HT1080 (cell line): ENCODE measurements at places on chromosomes 11 and 22. TPM values are rescaled to one million over a fixed set of nuclear protein-coding genes. Genes with fewer than 3 reads are reported as not detected.

The MAP4K2 gene
- total RNA-seq = 19.2 and 23.3 TPM in 2 replicates

The OR5B21 gene
- not detected in 2 replicates for total RNA-seq

The CEP126 gene
- total RNA-seq = 0.43 and 1.2 TPM in 2 replicates

The GNB1L gene
- 10.5 and 16.7 TPM in 2 replicates for total RNA-seq

The FADS2 gene
- total RNA-seq = 105 and 125 TPM in 2 replicates

The PLAAT3 gene
- total RNA-seq = 27.8 and 28.6 TPM in 2 replicates

The FAM111B gene
- total RNA-seq = 22.5 and 25.4 TPM in 2 replicates

The SLC22A6 gene
- not detected in 2 replicates for total RNA-seq
